Activated naive CD4-positive, alpha-beta T cell (primary cell): ENCODE measurements at places on chromosomes 3 and 15.

DNA sequence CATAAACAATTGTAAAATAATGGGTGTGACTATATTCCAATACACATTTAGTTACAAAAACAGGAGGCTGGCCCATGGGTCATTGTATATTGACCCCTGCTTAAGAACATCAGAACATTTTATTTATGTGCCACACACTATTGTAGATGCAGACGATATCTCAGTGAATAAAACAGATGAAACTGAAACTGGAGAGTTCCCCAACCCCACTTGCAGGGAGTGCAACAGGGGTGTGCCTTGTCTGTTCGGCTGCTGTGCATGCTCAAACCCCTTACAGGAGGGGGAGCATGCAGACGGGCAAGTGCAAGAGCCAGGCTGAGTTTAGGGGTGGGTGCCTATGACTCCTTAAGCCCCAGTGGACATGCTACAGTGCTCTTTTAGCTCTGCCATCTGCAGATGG lies 509.6 kb downstream of the IGSF11 start:
- DNase-seq = no peak

DNA sequence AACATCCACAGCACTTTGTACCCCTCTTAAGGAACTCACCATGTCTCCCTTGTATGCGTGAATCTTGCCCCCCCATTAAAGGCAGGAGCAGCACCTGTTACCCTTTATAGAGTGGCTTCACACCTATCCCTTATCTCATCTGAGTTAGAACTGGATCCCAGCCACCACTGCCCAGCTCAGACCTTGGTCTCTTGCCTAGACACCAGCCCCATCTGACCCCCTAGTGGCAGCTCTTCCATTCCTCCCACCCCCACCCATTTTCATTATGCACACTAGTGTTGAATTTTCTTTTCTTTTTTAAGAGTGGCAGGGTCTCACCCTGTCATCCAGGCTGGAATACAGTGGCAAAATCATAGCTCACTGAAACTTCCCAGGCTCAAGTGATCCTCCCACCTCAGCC lies 3.2 kb upstream of the ZFYVE19 start:
- DNase-seq = no peak

DNA sequence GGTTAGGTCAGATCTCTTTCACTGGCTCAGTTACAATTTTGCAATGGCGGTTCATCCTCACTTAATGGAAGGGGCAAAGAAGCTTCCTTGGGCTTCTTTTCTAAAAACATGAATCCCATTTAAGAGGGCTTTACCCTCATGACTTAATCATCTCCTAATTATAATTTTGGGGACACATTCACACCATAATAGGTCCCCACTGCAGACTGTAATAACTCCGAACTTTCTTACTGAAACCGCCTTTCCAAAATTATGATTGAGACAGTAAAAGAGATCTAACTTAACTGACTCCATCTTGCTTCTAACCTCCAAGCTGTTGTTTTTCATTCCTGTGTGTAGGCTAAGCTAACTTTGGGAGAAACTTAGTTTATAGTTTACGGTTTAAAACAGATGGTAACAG lies 33.3 kb upstream of the C15orf39 start:
- DNase-seq = no peak

DNA sequence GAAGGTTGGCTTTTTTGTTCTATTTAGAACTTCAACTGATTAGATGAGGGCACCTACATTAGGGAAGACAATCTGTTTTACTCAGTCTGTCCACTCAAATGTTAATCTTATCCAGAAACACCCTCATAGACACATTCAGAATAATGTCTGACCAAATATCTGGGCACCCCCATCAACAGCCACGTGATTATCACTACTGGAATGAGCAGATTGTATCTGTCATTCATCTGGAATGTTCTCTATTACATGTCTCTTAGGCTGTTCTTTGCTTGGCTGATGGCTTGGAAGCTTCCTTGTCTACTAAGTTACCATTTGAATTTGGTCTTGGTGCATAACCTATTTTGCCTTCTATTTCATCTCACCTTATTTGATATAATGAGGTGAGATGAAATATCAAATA lies 15.7 kb upstream of the LRRC58 start:
- no peak for DNase-seq

GRCh38 chr3:13552857-13553652 lies 4.1 kb downstream of the FBLN2 start:
- no peak for DNase-seq

GRCh38 chr3:9582332-9582731 lies 28.7 kb upstream of the LHFPL4 start:
- no peak for DNase-seq

DNA sequence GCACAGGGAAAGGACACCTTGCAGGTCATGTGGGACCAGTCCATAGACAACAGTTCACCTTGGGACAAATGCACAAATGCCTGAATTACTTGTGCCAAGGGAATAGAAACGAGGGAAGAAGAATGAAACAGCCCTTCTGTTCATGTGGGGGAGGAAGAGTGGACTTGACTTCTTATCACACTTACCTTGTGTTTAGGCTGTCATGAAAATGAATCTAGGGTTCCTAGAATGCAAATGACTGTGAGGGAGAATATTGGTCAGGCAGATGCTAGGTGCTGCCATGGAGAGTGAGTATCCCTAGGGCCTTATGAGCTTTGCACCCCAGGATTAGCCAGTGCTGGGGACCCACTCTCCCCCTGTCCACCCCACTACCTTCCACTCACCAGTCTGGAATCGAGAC lies 11.0 kb upstream of the PRKAR2A start:
- DNase-seq = no peak

GRCh38 chr15:72873379-72874233 lies 90.0 kb upstream of the ADPGK start:
- no peak for DNase-seq

DNA sequence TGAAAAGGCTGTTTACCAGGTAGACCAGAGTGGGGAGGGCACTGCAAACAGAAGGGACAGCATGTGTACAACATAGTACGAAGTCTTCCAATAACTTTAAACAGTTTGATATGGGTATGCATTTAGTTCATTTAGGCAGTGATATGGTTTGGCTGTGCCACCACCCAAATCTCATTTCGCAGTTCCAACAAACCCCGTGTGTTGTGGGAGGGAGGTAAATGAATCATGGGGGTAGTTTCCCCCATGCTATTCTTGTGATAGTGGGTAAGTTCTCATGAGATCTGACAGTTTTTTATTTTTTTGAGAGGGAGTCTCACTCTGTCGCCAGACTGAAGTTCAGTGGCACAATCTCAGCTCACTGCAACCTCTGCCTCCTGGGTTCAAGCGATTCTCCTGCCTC lies 7.6 kb upstream of the RAMAC start:
- DNase-seq = no peak

DNA sequence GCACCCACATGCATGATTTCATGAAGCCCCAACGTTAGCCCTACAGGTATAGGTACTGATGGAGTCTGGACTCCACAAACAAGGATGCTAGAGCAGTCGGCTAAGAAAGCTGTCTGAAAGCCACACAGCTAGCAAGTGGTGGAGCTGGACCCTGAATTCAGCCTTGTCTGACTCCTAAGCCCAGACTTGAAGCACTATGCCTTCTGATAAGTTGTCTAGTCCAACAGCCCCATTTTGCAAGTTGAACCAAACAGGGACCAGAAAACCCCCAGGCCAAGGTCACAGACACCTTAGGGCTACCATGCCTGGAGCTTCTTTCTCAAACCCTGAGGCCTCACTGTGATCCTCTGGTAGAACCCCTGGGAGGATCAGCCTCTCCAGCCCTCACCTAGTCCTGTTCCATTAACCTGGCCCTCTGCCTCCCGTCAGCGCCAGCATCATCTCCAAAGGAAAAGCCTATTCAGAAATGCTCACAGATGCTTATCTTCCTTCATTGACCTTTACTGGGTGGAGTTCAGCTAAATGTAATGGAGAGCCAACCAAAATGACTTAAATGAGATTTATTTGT lies 1.7 kb upstream of the SLCO2A1 start:
- DNase-seq = no peak

DNA sequence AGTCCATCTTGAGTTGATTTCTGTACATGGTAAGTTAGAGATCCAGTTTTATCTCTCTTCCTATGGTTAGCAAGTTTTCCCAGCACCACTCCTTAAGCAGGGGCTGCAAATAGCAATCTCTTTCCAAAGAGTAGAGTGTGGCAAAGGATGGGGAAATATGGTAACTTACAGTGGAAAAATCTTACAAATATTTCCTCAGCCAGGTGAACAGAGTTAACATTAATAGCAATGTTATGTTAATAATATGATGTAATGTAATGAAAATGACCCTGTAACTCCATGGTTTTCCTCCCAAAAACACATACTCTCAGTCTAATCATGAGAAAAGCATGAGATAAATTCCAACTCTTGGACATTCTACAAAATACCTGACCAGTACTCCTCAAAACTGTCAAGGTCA lies 30.4 kb downstream of the FSIP1 start:
- no peak for DNase-seq

GRCh38 chr15:76996526-76997401 lies 1.8 kb downstream of the PSTPIP1 start:
- DNase-seq = no peak

DNA sequence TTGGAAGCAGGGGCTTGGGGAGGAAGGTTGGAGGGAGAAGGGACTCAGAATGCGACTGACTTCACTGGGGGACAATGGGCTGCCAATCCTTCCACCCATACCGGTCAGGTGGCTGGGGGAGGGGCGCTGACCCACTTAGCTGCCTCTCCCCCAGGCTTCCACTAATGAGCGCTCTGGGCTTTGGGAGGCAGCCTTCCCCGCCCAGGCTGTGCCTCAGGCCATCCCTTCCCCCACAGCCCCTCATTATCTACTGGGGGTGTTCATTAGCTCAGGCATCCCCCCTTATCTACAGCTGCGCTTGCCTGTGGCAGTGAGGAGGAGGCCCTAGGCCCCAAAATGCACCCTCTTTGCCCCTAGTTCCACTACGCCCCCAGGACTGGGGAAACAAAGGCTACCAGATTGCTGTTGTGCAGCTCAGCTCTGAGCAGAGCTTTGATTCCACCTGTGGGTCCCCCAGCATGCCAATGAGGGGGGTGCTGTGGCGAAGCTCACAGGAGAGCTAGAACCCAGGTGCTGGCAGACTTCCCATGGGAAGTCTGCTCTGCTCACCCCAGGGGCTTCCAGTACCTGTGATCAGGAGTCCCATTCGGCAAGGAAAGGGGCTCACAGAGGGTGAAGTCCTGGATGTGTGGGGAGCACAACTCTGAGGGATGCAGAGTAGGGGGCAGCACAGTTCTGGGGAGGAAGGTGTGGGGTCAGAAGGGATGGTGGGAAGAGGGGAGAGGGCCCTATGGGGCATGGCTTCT lies 29.4 kb upstream of the SEMA3F start:
- no peak for DNase-seq

DNA sequence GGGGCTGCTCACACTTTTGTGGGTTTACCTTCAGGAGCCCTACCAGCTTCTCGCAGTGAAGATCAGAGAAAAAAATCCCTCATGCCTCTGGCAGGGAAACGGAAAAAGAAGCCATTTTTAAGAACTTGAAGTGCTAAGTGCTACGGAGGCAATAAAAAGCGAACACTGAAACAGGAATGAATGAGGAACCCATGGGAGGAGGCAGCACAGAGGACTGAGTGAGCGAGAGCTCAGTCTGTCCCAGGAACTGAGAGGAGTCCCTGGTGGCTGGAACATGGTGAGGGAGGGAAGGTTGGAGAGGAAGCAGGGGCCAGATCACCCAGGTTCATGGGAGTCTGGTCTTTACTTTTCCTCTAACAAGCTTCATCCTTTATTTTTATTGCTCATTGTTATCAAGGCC lies 228.1 kb upstream of the PROK2 start:
- DNase-seq = no peak

- peak; percentile 40 for DNase-seq
Measured at GRCh38 chr3:33074217-33075067, 22.5 kb downstream of the GLB1 start.

GRCh38 chr3:117748131-117748530 lies 1038.6 kb downstream of the TUSC7 start:
- no peak for DNase-seq

- no peak for DNase-seq
Measured at GRCh38 chr3:152199102-152199840, 69.5 kb upstream of the MBNL1 start.

- DNase-seq = no peak
Measured at GRCh38 chr3:97952280-97952679, 20.0 kb downstream of the RIOX2 start.

GRCh38 chr3:30657914-30658313 lies 51.5 kb downstream of the TGFBR2 start:
- no peak for DNase-seq

GRCh38 chr3:72914383-72914782 lies 26.5 kb downstream of the GXYLT2 start:
- DNase-seq = no peak

GRCh38 chr3:81743096-81744025 lies 18.1 kb downstream of the GBE1 start:
- DNase-seq = no peak

DNA sequence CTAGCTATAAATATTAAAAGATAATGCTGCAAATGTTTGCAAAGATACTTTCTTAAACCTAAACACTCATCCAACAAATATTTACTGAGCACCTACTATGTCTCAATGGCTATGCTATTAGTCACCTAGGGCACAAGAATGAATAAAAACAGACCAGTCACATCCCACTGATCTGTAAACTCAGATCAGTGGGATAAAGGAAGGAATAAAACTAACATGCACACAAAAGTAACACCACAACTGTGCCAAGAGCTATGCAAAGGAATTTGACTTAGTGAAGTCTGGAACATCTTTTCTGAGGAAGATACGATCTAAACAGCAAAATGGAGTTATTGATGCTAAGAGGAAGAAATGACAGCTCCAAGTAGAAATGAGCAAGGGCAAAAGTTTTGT lies 56.6 kb downstream of the CBLB start:
- DNase-seq = no peak

DNA sequence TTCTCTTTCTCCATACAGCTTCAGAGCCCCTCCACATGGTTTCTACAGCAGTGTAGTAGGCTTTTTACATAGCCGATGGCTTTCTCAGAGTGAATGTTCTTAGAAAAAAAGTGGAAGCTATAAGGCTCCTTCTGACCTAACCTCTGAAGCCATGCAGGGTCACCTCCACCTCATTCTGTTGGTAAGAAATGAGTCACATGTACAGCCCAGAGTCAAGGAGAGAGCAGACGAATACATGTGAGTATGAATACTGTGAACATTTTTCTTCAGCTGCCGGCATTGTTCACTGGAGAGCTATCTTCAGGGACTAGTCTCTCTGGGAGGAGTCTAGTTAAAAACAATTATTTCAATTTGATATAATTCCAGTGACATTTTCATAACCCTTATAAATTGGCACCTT lies 68.2 kb upstream of the THRB start:
- no peak for DNase-seq

- no peak for DNase-seq
Measured at GRCh38 chr15:52858782-52859176, 68.6 kb upstream of the ONECUT1 start.

- DNase-seq = no peak
Measured at GRCh38 chr3:195255176-195255500, 15.8 kb downstream of the XXYLT1 start.

- DNase-seq = no peak
Measured at GRCh38 chr3:31364711-31365110, 168.0 kb upstream of the STT3B start.

- no peak for DNase-seq
Measured at GRCh38 chr3:79204351-79204750, 563.4 kb downstream of the ROBO1 start.

GRCh38 chr3:127986803-127987202 lies 65.4 kb upstream of the SEC61A1 start:
- DNase-seq = no peak

- peak; percentile 75 for DNase-seq
Measured at GRCh38 chr15:45458746-45459403, 63.7 kb downstream of the SLC30A4 start.
